HFFc6 (cell line): ENCODE measurements at places on chromosomes 2 and 18.
A peak's percentile ranks its signal among the peaks of the same experiment; 100 is the strongest.

- no peak for DNase-seq
These were observed 863.2 kb upstream of the CHAC2 start for GRCh38 chr2:52904355-52904891.

- no peak for DNase-seq
These were observed 19.9 kb downstream of the FAM161A start for GRCh38 chr2:61833971-61834370.

DNA sequence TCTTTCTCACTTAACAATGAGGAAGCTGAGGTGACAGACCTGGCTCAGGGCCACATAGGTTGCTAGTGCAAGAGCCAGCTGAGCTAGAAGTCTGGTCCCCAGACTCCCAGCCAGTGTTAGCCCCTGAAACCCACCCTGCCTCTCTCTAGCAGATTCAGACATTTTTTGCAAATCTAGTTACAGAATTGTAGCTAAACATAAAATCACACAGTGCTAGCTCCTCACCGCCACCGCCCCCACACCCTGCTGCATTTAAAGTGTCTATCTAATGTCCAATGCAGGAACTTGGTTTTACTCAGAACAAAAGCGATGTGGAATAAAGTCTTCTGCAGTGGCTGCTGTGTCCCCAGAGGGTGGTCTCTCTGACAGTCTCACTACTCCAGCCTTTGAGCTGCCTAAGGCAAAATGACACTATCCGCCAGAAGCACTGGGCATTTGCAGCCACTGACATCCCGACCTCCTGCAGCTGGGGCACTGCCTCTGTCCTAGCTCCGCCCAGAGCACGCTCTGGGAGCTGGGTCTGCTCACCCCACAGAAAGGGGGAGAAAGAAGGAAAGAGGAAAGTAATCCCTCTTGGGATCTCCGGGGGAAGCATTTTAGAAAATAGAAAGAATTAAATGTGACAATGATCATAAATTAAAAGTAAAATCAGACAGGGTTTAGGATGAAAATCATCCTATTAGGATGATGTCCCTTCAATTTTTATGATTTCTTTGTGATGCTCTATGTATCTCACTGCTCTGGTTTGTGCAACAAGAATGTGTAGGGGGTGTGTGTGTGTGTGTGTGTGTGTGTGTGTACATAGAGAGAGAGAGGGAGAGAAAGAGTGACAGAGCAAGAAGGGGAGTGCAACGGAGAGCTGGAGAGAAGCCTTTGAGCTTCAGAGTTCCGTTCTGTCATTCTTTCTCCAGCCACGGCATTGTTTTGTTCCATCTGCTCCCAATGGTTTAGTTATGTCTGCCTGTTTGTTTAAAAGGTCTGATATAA lies 50.5 kb upstream of the ST8SIA3 start:
- no peak for DNase-seq

GRCh38 chr2:167733747-167734146 lies 513.6 kb downstream of the STK39 start:
- DNase-seq = no peak

DNA sequence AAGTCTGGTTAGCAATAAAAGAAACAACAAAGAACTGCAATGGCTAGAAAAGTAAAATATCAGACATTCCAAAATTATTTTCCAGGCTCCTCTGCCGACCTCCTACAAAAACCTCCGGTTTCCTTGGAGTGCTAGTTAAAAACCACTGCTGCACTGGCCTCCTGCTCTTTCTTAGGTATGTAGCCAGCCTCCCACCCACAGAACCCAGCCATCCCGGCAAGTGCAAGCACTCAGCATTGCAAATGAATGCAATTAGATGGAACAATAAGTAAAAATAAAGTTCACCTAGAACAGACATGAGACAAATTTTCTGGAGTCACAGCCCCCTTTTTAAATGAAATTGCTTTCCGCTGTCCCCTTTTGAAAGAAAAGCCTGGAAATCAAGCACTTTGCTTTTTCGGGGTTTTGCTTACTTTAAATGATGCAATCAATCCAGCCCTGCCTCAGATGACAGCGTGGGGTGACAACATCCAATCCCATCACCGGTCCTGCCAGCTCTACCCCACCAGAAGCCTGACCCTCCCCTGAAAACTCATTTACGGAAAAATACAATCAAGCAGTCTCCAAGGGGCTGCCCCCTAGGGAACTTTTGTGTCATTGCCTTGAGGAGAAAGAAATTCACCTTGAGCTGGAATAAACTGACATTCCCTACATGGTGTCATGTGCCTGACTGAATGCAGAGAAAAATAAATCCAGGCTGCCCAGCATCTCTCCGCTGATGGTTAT lies 199.8 kb downstream of the EPHA4 start:
- DNase-seq = no peak

DNA sequence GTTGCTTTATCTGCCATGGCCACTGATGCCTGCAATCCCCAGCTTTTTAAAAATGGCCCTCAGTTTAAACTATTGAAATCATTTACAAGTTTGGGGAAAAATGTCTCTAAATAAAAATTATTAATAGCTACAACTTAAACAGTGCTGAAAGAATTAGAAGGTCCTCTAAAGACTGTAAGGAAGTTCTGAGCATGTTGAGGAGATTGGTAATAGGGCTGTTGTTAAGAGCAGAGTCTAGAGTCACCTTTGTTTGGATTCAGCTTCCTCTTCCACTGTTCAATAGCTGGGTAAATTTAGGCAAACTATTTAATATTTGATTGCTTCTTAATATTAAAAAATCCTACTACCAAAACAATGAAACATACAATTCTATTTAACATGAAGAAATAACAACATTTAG lies 1127.1 kb upstream of the DDX18 start:
- no peak for DNase-seq

DNA sequence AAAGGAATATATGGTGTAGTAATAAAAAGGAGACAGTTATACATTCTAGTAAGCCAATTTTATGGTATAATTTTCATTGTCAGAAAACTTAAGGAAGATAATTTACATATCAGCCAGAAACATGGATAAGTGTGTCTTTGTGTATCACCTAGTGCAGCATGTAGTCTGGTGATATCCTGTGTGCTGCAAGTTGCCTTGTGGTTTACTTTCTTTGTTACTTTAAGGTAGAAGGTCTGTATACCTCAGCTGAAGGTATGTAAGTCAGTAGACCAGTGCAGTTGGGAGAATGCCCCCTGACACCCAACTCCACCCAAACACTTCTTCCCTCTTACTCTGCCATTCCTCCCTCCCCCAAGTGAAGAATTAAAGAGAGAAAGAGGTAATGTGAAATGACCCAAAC lies 11.0 kb downstream of the GORASP2 start:
- no peak for DNase-seq

- DNase-seq = no peak
These were observed 40.3 kb downstream of the SOWAHC start for GRCh38 chr2:109654326-109655050.

DNA sequence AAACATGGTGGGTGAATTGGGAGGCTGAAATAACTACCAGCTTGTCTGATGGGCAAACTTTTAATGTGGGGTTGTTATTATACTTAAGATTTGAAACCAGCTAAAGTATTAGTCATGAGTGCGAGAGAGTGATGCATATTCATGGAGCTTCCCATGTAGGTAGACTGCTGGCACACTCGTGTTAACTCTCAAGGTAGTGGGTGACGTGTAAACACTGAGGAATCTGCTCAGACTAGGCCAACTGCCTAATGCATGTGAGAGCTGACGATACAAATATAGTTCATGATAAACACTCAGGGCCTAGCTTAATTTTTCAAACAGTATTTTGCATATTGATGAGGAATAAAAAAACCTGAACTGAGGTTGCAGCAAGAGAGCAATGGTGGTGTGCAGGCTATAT lies 1165.7 kb upstream of the PIK3C3 start:
- DNase-seq = no peak

DNA sequence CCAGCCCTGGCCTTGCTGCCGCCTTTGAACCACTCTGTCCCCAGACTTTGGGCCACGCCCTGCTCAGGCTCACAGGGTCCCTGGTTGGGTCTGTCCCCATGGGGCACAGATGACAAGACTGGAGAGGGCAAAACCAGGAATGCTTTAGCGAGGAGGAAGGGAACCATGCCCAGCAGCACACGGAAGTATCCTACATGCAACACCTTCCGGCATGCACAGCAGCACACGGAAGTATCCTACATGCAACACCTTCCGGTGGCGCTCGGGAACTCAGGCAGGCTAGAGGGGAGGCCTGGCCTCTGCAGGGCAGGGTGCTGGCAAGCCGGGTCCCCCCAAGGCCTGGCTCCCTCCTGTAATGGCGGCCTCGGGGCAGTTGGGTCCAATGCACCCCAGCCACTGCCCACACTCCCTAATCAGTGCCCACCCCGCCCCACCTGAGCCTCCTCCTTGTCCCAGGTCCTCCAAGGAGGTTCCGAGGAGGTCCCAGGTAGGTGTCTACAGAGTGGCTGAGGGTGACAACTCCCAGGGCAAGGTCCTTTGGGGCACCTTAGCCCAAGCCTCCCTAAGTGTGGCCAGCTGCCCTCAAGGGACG lies 33.6 kb upstream of the SNED1 start:
- DNase-seq = no peak

- DNase-seq = peak; percentile 90
These were observed 118.8 kb downstream of the MGAT5 start for GRCh38 chr2:134372611-134373131.

- no peak for DNase-seq
These were observed 15.8 kb downstream of the SLC8A1 start for GRCh38 chr2:40436093-40436475.

- no peak for DNase-seq
These were observed 50.6 kb downstream of the ABCG8 start for GRCh38 chr2:43889416-43889815.

- DNase-seq = no peak
These were observed 47.5 kb upstream of the ZNF397 start for GRCh38 chr18:35193316-35193715.

- DNase-seq = no peak
These were observed 360.2 kb upstream of the POU3F3 start for GRCh38 chr2:104493698-104494097.

DNA sequence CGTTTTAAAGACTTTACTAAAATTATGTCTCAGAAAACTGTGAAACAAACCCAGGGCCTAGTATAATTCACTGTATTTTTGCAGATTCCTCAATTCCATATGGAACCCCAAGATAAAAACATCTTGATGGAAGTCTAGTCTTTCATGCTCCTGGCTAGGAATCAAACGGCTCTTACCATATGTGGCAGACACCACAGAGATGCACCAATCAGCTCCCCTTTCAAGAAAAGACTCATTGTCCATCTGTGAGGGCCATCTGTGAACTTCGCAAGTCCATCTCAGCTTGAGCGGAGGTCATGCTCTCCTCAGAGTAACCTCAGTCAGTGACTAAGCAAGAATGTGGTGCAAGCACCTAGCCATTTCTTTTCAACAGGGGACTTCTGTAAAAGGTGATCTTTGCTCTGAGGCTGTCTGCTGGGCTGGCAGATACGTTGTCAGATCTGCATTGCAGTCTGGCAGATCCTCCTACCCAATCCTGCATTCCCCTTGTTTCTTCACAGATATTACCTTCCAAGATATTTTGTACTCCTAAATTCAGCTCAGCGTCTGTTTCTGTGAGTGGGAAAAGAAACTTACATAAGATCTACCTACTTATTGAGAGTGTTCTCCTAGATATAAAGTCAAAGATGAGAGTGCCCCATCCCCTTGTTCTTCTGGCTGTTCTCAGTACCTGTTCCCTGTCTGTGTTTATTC lies 419.3 kb downstream of the SPAG16 start:
- DNase-seq = no peak

GRCh38 chr2:121075006-121075551 lies 209.9 kb downstream of the TFCP2L1 start:
- peak; percentile 98 for DNase-seq

DNA sequence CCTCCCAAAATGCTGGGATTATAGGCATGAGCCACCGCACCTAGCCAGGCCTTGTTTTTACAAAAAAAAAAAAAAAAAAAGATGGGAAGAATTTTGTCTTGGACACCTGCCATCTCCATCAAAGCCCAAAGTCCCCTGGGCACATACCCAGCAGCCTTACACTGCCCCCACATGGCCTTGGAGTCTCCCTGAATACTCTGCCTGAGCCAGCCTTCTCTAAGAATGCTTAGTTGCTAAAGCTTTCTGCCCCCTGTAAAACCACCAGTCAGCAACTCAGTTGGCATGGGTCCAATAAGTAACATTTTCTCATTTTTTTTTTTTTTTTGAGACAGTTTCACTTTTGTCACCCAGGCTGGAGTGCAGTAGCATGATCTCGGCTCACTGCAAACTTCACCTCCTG lies 40.6 kb downstream of the SPC25 start:
- no peak for DNase-seq
